ENCODE measurements at places on chromosomes 4 and X. TPM values are rescaled to one million over a fixed set of nuclear protein-coding genes. Genes with fewer than 3 reads are reported as not detected.

DNA sequence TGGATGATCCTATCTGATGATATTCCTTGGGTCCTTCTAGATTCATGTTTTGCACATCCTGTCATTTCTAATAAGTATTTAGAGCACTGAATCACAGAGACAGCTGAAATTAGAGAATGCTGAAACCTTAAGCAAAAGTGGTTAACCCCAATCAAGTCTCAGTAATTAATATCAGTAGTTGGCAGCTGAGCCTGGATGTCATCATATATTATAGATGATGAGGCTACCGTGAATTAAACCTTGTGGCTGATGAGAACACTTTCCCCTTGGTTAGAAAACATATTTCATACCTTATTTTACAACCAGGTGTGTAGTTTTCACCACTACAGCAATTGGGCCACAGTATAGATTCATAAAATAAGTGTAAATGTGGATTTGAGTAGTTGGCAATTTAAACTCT is 499.0 kb downstream of the PDGFC start:
- DNase-seq, result no peak

DNA sequence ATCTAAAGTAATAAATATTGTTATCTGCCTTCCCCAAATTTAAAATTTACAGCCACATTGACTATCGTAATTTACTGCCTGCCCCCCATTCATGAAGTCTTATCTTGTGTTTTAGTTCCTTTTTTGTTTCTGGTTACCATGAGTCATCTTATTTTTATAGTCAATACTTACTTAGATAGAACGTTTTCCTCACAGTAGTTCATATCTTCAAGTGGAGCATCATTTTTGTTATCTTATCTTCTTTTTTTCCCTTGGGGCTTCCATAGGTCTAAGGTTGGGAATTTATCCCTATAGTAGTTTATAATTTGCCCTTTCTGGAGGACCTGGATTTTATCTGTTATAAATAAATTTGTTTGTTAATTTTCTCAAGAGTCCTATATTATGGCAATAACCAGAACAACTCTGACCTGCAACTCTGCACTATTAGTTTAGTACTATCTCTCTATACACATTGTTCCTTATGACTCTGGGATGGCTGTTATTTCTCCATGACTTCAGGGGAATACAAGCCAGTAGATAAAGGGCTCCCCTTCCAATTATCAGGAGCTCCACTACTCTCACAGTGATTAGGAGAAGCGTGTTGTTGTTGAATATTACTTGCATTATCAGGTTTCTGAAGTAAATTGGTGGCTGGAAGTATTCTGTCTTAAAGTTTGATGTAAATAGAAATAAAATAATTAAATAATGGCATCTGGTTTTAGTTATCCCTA is 330.6 kb downstream of the GALNTL6 start:
- no peak for DNase-seq

DNA sequence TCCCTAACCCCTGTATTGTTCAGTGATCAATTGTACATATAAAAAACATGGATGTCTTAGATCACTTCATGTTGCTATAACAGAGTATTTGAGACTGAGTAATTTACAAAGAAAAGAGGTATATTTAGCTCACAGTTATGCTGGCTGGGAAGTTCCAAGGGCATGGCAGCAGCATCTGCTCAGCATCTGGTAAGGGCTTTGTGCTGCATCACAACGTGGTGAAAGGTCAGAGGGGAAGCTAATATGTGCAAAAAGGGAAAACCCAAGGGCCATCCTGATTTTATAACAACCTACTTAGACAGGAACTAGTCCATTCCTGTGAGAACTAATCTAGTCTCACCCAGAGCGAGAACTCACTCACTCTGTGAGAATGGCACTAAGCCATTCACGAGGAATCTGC is 128.2 kb upstream of the OTUD4 start:
- DNase-seq, result no peak

DNA sequence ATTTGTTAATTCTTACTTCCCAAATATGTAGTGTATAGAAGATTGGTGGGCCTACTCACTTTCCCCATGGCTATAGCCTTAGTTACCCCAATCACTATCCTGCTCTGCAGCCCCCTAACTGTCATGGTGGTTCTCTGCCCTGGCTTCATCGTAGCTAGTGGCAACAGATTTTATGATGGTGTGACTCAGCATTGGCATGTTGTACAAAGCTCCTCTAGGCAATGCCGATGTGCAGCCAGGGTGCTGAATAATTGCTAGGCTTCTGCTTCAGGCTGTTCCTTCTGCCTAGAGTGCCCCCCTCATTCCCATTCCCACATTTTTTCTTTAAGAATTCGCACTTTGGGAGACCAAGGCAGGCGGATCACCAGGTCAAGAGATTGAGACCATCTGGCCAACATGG is 35.2 kb downstream of the AFF2 start:
- no peak for DNase-seq

GRCh38 chr4:59945716-59946115 is 1254.4 kb upstream of the ADGRL3 start:
- no peak for DNase-seq

DNA sequence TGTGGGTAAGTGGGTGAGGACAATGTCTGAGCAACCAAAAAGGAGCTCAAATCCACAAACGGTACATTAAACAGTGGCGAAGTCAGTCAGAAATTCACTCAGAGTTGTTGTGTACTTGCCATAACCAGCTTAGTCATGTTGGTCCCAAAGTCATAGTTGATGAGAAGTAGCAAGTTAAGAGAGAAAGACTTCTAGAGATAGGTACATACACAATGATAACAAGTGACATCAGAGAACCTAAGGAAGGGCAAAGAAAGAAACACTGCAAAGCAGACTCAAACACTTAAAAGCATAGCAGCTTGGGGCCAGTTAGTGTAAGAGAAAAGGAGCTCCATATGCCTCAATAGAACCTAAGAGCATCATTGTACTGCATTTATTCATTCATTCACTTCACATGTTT is 30.2 kb downstream of the DYNLT3 start:
- DNase-seq, result no peak

DNA sequence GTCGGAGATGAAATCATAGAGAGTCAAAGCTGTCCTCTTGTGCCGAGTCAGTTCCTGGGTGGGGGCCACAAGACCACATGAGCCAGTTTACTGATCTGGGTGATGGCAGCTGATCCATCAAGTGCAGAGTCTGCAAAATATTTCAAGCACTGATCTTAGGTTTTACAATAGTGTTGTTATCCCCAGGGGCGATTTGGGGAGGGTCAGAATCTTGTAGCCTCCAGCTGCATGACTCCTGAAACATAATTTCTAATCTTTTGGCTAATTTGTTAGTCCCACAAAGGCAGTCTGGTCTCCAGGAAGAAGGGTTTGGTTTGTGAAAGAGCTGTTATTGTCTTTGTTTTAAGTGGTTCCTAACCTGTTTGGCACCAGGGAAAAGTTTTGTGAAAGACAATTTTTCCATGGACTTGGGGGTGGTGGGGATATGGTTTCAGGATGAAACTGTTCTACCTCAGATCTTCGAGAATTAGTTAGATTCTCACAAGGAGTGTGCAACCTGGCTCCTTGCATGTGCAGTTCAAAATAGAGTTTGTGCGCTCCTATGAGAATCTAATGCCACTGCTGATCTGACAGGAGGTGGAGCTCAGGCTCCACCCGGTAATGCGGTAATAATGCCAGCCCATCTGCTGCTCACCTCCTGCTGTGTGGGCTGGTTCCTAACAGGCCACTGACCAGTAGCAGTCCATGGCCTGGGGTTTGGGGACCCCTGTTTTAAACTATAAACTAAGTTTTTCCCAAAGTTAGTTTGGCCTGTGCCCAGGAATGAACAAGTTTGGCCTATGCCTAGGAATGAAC is 29.2 kb downstream of the METAP1 start:
- peak; percentile 36 for DNase-seq

DNA sequence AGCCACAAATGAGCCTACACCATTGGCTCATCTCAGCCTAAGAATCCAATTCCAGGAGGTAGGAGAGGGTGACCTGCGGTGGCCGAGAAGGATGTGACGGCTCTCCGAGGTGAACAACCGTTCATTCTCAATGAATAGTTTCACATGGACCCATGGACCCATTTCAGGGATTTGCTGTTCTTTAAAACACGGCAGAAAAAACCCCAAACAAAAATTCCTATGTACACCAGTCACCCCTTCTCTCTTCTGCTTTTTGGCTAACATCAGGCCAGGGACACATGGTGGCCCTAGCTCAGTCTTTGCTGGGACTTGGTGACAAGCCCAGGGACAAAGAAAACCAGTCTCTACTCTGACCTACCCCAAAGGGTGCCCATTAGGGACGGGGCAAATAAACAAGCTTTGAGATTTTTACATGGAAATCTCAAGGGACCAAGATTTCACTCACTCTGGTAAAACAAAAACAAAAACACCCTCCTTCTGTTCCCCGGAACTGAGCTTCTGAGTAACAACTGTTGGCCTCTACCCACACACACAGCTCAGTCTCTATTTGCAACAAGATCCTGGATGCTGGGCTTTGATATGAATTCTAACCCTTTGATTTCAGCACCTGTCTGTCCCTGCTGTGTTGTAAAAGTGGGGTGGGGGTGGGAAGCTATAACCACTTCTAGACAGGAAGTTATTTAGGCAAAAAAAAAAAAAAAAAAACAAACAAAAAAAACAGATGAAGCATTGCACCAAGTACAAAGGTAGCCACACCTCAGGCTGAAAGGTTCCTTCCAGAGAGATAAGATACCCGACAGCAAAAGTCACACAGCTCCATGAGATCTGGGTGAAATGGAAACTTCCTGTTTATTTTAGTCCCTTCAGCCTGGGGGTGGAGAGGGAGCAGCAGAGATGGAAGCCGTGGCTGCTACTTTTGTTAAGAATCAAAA is 49.0 kb downstream of the DDX3X start:
- DNase-seq, result peak; percentile 28

GRCh38 chr4:13483768-13484121 is 395 bp downstream of the RAB28 start:
- peak; percentile 58 for DNase-seq

DNA sequence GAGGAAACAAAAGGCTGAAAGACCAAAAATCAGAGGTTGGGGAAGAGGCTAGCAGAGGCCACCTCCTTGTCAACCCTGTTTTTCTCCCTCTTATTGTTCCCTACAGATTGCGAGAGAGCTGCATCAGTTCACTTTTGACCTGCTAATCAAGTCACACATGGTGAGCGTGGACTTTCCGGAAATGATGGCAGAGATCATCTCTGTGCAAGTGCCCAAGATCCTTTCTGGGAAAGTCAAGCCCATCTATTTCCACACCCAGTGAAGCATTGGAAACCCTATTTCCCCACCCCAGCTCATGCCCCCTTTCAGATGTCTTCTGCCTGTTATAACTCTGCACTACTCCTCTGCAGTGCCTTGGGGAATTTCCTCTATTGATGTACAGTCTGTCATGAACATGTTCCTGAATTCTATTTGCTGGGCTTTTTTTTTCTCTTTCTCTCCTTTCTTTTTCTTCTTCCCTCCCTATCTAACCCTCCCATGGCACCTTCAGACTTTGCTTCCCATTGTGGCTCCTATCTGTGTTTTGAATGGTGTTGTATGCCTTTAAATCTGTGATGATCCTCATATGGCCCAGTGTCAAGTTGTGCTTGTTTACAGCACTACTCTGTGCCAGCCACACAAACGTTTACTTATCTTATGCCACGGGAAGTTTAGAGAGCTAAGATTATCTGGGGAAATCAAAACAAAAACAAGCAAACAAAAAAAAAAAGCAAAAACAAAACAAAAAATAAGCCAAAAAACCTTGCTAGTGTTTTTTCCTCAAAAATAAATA is 179.9 kb downstream of the AR start:
- no peak for DNase-seq

DNA sequence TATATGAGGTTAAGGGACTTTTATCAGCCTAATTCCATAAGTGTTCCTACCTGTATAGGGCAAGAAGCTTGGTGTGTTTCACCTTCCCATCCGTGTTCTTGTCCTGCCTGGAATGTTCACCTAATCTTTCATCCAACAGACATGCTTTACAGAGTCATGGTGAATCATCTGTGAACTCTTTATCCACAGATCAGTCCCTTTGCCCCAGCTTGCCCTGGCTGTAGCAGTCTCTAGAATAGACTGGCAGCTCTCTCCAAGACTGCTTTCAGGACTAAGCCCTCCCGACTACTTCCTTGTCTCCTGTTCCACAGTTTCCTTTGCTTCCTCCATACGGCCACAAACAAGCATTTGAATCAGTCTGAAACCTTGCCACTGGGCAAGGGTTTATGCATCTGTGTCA is 177.9 kb upstream of the IL15 start:
- DNase-seq, result peak; percentile 45

GRCh38 chr4:17817027-17817426 is 6.2 kb downstream of the NCAPG start:
- peak; percentile 84 for DNase-seq

GRCh38 chr4:35836596-35836995 is 407.7 kb downstream of the ARAP2 start:
- no peak for DNase-seq

DNA sequence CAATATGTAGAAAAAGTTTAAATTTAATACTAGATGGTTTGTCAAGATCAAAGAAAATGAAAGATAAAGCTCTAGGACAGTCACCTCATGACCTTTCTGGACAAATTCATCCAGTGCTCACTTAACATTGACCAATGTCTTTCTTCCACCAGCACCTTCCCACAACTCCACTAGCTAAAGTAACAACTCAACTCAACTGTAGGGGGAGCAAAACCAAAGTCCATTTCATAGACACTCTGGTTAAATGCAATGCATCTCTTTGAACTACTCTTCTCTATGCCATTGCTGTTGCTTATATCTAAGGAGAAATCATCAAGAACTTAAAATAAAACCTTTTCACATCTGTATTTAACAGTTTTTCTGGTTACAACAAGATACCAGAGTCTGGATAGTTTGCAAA is 25.1 kb downstream of the UGT2B4 start:
- no peak for DNase-seq

GRCh38 chr4:8585186-8585585 is 5.0 kb downstream of the GPR78 start:
- no peak for DNase-seq

DNA sequence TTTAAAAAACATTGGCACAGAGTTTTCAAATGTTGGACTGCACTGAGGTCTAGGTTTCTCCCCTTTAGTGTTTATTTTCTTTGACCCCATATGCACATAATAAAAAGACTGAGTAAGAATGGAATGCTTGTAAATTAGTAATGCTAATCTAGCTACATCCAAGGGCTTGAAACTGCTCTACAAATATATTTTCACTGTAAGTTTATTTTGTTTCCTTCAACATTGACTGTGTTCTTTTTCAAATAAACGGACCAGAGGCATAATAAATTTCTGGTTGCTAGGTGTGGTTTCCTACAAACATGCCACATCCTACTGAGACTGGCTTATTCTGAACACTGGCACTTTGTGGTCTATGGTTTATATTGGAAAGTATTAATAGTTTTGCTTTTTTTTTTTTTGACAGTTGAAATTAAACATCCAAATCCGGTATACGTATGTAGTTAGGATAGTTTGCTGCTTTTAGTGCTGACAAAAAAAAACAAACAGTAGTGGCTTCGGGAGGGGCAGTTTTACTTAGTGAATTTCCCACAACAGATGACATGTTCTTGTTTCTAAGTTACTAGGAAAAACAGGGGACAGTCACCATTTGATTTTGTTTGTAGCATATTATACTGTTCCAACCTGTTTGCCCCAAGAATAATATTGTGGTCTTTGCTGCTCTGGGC is 13.2 kb downstream of the CA5B start:
- peak; percentile 56 for DNase-seq

Gene TLR2
- total RNA-seq, result 43.6 TPM

Gene NIPAL1
- 11.1 TPM for total RNA-seq

Gene LINC00632
- total RNA-seq, result under 0.01 TPM

Gene SORCS2
- total RNA-seq, result 11.0 TPM

Gene SLC9B1
- total RNA-seq, result 0.69 TPM

Gene PLA2G12A
- total RNA-seq, result 7.1 TPM

Gene TAF1
- total RNA-seq, result 68.4 TPM

Gene SSX1
- not detected for total RNA-seq
